Suprapubic skin (tissue), 4 donors: ENCODE measurements at places on chromosomes 11 and 22.

DNA sequence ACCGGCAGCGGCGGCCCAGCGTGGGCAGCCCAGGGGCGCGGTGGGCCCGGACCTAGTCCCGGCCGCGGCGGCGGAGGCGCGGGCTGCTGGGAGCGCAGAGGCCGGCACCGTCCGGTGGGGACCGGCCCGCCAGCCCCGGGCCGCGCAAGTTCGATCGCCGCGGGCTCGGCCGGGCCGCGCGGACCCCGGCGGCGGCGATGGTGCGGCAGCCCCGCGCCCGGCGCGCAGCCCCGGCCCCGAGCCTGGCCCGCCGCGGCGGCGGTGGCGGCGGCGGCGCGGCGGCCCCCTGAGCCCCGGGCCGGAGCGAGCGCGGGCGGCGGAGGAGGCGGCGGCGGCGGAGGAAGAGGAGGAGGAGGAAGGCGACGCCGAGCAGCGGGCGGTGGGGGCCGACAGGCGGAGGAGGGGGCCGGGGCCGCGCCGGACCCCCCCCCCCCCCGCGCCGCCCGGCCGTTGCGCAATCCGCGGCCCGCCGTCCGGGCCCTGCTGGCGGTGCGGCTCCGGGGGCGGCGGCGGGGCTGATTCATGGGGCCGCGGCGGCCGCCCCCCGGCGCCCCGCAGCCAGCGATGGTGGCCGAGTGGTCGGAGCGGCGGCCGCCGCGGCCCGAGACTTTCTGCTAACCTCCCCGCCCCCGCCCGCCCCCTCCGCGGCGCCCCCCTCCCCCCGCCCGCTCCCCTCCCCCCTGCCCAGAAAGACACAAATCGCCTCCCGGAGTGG, 1251.9 kb downstream of the BRD1 start:
- no peaks in the 10 kb centered on the region for H3K36me3 ChIP-seq
- DNase-seq: no peak
- H3K27me3 ChIP-seq: peaks cover 59% of the 10 kb centered on the region
- no peak overlapping the region for H3K27ac ChIP-seq

GRCh38 chr11:33147559-33147958, 13.7 kb downstream of the CSTF3 start:
- H3K27ac ChIP-seq: no peak overlapping the region
- no peaks in the 10 kb centered on the region for H3K27me3 ChIP-seq
- DNase-seq: no peak
- no peaks in the 10 kb centered on the region for H3K4me1 ChIP-seq

DNA sequence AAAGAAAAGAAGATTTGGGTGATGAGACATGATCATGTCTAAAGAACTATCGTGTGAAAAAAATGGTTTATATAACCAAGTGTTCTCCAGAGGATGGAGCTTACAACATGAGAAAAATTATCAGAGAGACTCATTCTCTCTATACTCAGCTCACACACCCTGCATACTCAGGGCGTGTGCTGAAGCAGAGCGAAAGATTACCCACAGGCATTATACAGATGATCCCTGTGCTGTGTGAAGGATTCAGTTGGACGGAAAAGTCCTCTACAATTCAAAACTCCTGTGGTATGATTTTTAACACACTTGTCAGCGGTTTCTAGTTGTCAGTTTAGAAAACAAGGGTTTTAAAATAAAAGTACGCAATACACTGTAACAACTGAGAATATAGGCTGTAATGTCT, 267.3 kb downstream of the DLG2 start:
- H3K27ac ChIP-seq: no peak overlapping the region
- no peak overlapping the region for H3K4me3 ChIP-seq
- no peaks in the 10 kb centered on the region for H3K27me3 ChIP-seq
- H3K36me3 ChIP-seq: no peaks in the 10 kb centered on the region
- no peak for DNase-seq
- H3K4me1 ChIP-seq: no peaks in the 10 kb centered on the region

DNA sequence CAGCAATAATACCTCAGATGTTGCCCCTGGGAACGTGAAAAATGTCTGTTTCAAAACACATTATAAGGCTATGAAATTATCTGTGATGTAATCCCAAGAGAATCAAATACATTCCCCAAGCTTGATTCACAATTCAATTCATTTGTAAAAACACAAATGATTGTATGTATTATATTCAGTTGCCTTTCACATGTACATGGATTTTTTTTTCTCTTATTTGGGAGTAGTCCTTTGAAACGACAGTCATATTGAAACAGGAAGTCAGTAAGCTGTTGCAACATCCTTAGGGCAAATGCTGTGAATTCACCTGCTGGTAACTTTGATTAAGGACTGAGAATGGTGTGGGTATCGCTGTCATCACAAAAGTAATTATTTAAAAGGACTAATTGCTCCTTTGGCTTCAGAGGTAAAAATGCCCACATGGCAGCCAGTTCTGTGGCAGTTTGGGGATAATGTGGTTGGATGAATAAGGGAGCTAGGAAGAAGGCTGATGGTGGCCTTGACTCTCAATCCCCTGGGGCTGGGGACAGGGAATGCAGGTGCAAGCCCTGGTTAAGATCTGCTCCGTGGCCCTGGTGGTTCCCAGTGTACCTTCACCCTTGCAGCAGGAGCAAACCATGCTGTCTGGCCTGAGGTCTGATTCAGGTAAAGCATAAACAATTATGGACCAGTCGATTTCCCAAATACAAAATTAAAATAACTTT, 13.2 kb downstream of the EHF start:
- H3K36me3 ChIP-seq: no peaks in the 10 kb centered on the region
- no peak overlapping the region for H3K4me3 ChIP-seq
- DNase-seq: no peak
- no peaks in the 10 kb centered on the region for H3K27me3 ChIP-seq
- H3K27ac ChIP-seq: peak overlapping the region; percentile 42

- no peaks in the 10 kb centered on the region for H3K27me3 ChIP-seq
- peaks cover 6% of the 10 kb centered on the region for H3K36me3 ChIP-seq
- H3K4me3 ChIP-seq: no peak overlapping the region
Observed at GRCh38 chr11:64249563-64250414, 1.5 kb upstream of the PLCB3 start.

DNA sequence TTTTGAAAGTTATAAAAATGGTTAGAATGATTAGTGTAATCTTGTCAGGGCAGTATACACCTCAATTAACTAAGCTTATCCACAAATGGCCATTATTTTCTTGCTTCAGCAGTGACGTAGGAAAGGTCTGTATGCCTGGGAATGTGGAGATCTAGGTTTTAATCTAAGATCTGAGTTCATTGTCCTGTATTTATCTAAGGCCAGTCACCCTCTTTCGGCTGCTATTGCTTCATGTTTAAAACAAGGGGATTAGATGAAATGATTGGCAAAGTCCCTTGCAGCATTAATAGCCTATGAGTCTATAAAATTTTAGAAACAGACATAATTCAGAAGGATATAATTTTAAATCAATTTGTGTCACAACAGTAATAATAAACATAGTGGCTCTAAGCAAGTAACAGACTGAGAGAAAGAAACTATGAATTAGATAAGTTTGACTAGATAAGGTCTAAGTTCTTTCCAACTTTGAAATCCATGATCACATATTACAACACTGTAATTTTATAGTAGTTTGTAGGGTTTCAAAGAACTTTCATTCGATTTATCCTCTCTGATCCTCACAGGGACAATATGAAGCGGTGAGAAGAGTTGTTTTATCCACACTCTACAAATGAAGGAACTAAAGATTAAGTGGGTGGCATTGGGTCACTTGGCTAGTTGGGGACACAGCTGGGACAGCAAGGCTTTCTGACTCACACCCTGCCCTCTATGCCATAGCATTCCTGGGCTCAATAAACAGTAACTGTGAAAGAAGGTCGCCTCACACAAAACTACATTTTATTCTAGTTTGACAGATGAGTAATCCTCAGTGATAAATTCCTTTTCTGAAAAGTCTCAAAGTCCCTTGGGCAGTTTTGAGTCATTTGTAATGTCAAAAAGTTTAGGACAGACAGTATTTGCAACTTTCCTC, 60.6 kb upstream of the RDX start:
- no peak for DNase-seq
- H3K27me3 ChIP-seq: no peaks in the 10 kb centered on the region
- H3K4me1 ChIP-seq: peaks cover 10% of the 10 kb centered on the region
- H3K36me3 ChIP-seq: no peaks in the 10 kb centered on the region
- H3K27ac ChIP-seq: no peak overlapping the region
- H3K4me3 ChIP-seq: no peak overlapping the region

DNA sequence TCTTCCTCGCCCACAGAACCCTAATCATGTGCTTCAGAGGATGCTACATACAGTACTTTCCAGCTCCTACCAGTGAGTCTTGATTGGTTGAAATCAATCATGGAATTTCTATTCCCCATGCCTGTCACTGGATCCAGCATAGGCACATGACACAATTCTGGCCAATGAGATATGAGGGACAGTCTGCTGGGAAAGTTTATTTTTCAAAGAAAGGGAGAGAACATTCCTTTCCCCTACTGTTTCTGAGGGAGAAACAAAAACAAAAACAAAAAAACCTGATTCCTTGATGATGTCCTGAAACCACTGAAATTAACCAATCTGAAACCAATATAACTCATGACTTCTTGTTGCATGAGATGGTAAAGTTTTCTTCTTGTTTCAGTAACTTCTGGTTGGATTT, 3.3 kb upstream of the RCN1 start:
- DNase-seq: no peak
- no peak overlapping the region for H3K27ac ChIP-seq
- H3K4me3 ChIP-seq: no peak overlapping the region
- H3K27me3 ChIP-seq: no peaks in the 10 kb centered on the region
- H3K36me3 ChIP-seq: no peaks in the 10 kb centered on the region

- H3K36me3 ChIP-seq: no peaks in the 10 kb centered on the region
- no peak overlapping the region for H3K27ac ChIP-seq
- no peak overlapping the region for H3K4me3 ChIP-seq
- peak; percentile 34 for DNase-seq
Observed at GRCh38 chr22:47304854-47305253, 542.4 kb downstream of the TBC1D22A start.

DNA sequence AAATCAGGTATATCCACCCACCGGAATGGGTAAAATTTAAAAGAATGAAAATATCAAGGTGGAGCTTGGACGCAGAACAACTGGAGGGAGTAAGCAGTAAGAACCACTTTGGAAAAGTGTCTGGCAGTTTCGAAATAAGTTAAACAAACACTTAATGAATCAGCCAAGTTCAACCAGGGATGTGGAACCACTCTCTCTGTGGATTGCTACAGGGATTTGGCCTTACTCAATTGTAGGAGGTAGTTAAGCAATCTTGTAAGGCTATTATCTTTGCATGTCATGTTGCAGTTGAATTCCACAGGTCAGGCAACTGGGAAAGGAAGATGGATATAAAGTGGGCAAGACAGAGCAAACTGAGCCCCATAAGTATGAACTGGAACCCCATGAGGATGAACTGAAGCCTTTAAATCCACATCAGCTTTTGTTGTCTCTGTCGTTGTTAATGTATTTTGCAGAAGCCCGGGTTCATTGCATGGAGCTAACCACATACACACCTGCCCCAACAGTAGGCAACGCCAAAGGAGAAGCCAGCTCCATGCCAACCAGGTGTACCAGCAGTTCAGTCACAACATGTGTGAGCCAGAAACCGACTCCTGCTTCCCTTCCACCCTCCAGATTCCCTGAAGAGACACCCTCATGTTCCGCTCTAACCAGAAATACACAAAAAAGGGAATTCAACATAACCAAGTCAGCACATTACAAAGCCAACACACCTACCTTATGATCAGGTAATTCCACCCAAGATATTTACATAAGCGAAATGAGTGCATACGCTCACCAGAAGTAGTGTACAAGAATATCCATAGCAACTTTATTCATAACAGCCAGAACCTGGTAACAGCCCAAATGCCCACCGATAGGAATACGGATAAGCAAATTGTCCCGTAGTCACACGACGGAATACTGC, 8.0 kb upstream of the SLC43A3 start:
- no peaks in the 10 kb centered on the region for H3K36me3 ChIP-seq
- no peak overlapping the region for H3K27ac ChIP-seq
- no peak for DNase-seq

- H3K4me3 ChIP-seq: no peak overlapping the region
- H3K4me1 ChIP-seq: no peaks in the 10 kb centered on the region
- peaks cover 30% of the 10 kb centered on the region for H3K27me3 ChIP-seq
- H3K36me3 ChIP-seq: no peaks in the 10 kb centered on the region
- DNase-seq: peak; percentile 34
- H3K27ac ChIP-seq: no peak overlapping the region
Observed at GRCh38 chr22:49197505-49197904, 630.2 kb downstream of the BRD1 start.

DNA sequence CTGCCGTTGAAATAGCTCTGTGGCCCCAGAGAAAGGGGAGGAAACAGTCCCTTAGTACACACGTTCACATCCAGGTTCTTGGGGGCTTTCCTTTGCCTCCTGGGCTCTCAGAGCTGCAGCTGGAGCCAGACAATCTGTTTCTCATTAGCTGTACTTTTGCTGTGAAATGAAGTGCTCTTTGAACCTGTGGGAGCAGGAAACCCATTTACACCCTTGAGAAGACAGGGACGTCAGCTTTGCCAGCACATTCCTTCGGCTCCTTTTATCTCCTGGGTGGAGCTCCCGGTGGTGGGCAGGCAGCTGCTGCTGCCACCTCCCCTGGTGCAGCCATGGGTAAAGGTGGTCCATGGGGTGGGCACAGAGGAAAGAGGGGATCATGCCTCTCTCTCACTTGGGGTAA, 80.6 kb upstream of the TIMP3 start:
- H3K27me3 ChIP-seq: no peaks in the 10 kb centered on the region
- no peaks in the 10 kb centered on the region for H3K36me3 ChIP-seq
- H3K4me1 ChIP-seq: peaks cover 60% of the 10 kb centered on the region

DNA sequence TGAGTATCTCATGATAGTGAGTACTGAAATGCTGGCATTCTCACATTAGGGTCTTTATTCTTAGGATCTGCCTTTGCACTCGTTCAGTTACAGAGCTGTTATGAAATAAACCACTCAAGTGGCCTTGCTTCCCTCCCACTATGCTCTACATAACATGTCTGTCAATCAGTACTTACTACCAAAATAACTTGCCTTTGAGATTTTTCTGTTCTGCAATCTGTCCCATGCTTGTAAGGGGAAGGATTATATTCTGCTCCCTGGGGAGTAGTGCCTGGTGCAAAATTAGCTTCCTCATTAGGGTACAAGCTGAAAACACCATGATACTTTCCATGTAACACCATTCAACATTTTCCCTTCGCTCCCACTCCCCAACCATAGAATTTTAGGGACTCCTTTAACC, 1.9 kb upstream of the GRAP2 start:
- no peaks in the 10 kb centered on the region for H3K36me3 ChIP-seq
- no peaks in the 10 kb centered on the region for H3K27me3 ChIP-seq
- no peak overlapping the region for H3K27ac ChIP-seq
- H3K4me3 ChIP-seq: no peak overlapping the region

DNA sequence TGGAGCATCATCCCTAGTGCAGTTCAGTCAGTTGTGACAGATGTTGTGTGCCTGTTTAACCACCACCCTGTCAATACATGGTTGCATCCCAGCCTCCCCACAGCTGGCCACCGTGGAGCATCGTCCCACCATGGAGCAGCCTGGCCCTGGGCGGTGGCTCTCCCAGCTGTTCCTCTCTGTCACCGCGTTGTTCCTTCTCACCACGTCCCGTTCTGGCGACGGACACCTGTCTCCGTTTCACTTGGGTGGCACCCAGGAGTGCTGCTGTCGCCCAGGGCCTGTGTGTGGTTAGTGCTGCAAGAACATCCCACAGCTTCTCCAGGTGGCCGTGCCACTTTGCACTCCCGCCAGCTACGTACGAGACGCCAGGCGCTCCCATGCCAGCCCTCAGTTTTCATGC, 26.5 kb downstream of the MUC6 start:
- no peak for DNase-seq
- no peak overlapping the region for H3K27ac ChIP-seq
- no peak overlapping the region for H3K4me3 ChIP-seq
